A673 (cell line): ENCODE measurements at places on chromosomes 2 and 18. TPM values are rescaled to one million over a fixed set of nuclear protein-coding genes. Genes with fewer than 3 reads are reported as not detected.

- no peak overlapping the region for H3K4me3 ChIP-seq
- DNase-seq, result no peak
- H3K27me3 ChIP-seq, result no peaks in the 10 kb centered on the region
- H3K36me3 ChIP-seq, result no peaks in the 10 kb centered on the region
Measured at GRCh38 chr2:214217599-214217998, 193.3 kb upstream of the VWC2L start.

MAL gene
- total RNA-seq, result not detected in 2 replicates

SANBR gene
- 12.1 and 15.5 TPM in 2 replicates for total RNA-seq

DNA sequence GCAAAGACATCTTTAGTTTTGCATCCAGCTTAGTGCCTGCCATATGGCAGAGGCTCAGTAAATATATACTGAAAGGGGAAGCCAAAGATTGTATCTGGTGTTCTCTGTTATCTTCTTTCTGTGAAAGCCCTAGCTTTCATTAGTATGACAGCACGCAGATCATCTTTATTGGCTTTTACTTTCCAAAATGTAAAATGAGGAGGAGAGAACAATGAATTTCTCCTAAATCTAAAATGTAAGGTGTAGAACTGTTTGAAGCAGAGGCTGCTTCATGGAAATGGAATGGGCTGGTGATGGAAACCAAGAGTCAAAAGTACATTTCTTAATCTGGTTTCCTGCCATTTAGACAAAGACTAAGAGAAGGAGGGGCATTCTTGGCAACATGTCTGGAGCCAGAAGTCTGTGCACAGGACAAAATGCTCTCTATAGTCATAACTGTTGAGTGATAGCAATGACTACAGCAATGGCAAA, 1029.9 kb upstream of the PIK3C3 start:
- no peaks in the 10 kb centered on the region for H3K4me1 ChIP-seq
- H3K27ac ChIP-seq, result no peak overlapping the region
- no peak overlapping the region for H3K4me3 ChIP-seq
- DNase-seq, result no peak
- no peaks in the 10 kb centered on the region for H3K36me3 ChIP-seq
- no peaks in the 10 kb centered on the region for H3K27me3 ChIP-seq

- H3K4me1 ChIP-seq, result no peaks in the 10 kb centered on the region
- no peak overlapping the region for H3K27ac ChIP-seq
- H3K4me3 ChIP-seq, result no peak overlapping the region
- H3K27me3 ChIP-seq, result peaks cover 3% of the 10 kb centered on the region
- no peak for DNase-seq
Measured at GRCh38 chr18:25329783-25330182, 22.2 kb downstream of the ZNF521 start.

- H3K4me1 ChIP-seq, result peaks cover 49% of the 10 kb centered on the region
- no peak for DNase-seq
- H3K27ac ChIP-seq, result peak overlapping the region; percentile 49
Measured at GRCh38 chr18:3268306-3268705, 6.4 kb downstream of the MYL12B start.

DNA sequence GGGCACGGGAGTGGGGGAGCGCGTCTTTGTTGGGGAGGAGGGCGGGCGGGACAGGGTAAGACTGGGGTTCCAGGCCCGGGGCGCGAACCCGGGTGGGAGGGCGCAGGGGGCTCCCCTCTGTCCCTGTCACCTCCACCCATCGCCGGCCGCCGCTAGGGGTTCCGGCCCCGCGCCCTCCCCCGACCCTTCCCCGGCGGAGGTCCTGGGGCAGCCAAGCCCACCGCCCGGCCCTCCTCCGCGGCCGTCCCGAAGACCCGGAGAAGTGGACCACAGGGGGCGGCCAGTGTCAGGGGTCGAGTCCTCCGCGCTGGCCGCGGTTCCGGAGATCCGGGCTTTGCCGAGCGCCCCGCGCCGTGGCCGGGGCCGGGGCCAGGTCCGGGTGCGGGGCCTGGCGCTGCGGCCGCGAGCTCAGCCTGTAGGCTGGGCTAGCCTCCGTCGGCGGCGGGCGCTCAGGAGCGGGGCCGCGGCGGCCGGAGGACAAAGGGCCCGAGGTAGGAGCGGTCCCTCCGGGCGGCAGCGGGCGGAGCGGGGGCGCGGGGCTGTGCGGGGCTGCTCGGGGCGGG, 16.6 kb upstream of the E2F6 start:
- no peak for DNase-seq
- peaks cover 4% of the 10 kb centered on the region for H3K4me1 ChIP-seq
- H3K27ac ChIP-seq, result no peak overlapping the region
- peak overlapping the region; percentile 57 for H3K4me3 ChIP-seq
- no peaks in the 10 kb centered on the region for H3K36me3 ChIP-seq

- H3K4me1 ChIP-seq, result no peaks in the 10 kb centered on the region
- no peak for DNase-seq
- peaks cover 40% of the 10 kb centered on the region for H3K27me3 ChIP-seq
- no peaks in the 10 kb centered on the region for H3K36me3 ChIP-seq
Measured at GRCh38 chr18:22469061-22469734, 51.5 kb upstream of the CTAGE1 start.

STON1 gene
- total RNA-seq, result 1.1 and 1.9 TPM in 2 replicates

GRCh38 chr18:48944634-48945033, 6.1 kb downstream of the SMAD7 start:
- H3K36me3 ChIP-seq, result no peaks in the 10 kb centered on the region
- peaks cover 74% of the 10 kb centered on the region for H3K4me1 ChIP-seq
- no peak for DNase-seq
- no peak overlapping the region for H3K27ac ChIP-seq
- H3K27me3 ChIP-seq, result no peaks in the 10 kb centered on the region

DNA sequence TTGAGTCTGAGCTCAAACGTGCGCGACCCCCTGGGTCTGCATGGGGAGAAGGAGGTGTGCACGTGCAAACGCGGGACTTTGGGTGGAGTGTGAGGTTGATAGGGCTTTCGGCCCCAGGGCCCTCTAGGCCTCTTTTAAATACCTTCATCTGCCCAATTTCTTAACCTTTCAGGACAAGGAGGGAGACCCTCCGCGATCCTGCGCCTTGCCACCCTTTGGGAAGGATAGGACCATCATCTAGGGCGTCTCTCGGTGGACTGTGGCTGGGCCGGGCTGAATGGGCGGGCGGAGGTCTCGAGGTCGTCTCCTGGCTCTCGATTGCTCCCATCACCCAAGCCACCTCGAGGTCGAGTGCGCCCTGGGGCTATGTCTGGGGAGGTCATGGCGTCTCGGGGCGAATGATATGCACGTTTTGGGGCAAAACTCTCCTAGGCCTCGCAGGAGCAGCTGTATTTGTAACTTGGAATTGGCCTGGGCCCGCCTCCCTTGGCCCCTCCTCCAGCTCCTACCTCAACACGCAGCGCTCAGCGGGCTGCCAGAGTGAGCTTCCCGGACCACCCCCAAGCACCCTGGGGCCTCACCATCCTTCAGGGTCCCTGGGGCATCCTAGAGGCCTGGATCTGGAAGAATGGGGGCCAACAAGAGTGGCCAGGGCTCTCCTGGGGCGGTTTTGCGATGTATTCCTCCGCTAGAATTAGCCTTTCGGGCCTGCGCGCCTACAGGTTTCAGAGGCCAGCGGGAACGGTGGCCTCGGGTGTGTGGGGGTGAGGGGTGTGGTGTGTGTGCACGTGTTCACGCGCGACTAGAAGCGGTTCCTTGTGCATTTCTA, 8.7 kb upstream of the SIX3 start:
- H3K36me3 ChIP-seq, result no peaks in the 10 kb centered on the region
- no peak for DNase-seq
- no peak overlapping the region for H3K27ac ChIP-seq
- no peak overlapping the region for H3K4me3 ChIP-seq
- H3K27me3 ChIP-seq, result peaks cover 100% of the 10 kb centered on the region

- H3K27ac ChIP-seq, result no peak overlapping the region
- no peak for DNase-seq
- H3K4me1 ChIP-seq, result peaks cover 3% of the 10 kb centered on the region
- no peak overlapping the region for H3K4me3 ChIP-seq
Measured at GRCh38 chr2:97967931-97968627, 27.7 kb downstream of the TMEM131 start.

- no peaks in the 10 kb centered on the region for H3K27me3 ChIP-seq
- H3K36me3 ChIP-seq, result peaks cover 5% of the 10 kb centered on the region
- peak; percentile 63 for DNase-seq
- H3K4me3 ChIP-seq, result no peak overlapping the region
Measured at GRCh38 chr2:135709992-135710391, 31.7 kb upstream of the UBXN4 start.

GRCh38 chr2:240614391-240614790, 10.9 kb upstream of the GPR35 start:
- H3K27me3 ChIP-seq, result no peaks in the 10 kb centered on the region
- no peak overlapping the region for H3K4me3 ChIP-seq
- no peak for DNase-seq
- H3K27ac ChIP-seq, result no peak overlapping the region
- H3K36me3 ChIP-seq, result no peaks in the 10 kb centered on the region
